ENCODE measurements at places on chromosomes 7 and 10. TPM values are rescaled to one million over a fixed set of nuclear protein-coding genes. Genes with fewer than 3 reads are reported as not detected.

NUTM2E gene
- not detected for polyA plus RNA-seq

KLF14 gene
- 0.14 TPM for polyA plus RNA-seq

NEBL gene
- not detected for polyA plus RNA-seq

ODAD2 gene
- not detected for polyA plus RNA-seq

ACBD7 gene
- polyA plus RNA-seq, result not detected

DNA sequence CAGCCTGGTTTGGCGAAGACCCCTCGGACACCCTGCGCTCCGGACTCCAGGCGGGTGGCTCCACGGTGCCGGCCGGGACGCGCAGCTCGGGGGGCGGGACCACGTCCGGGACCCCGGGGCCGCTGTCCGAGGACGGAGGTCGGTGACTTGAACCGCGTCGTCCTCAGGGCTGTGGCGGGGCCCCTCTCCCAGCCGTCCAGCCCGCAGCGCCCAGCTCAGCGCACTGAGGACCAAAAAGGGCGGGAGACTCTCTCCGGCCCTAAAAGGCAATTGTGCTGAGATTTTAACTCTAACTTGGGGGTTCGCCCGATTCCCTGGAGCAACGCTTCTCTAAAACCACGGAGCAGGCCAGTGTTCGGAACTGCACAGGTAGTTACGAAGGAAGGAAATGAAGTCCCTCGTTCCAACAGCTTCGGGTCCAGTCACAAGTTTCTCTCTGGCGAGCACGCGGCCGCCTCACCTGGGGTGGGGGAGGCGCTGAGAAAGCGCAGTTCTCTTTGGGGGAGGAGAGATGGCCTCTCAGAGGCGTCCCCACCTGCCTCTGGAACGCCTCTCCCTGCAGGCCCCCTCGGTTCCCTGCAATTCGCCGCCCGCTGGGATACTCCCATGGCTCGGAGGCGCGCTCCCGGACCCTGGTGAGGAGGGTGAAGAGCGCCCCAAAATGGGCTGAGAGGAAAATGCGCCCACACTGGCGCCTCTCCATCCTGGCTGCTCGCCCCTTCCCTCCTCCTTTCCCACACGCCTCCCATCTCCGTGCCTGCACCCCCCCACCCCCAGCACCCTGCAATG is 352.7 kb downstream of the DNAJB6 start:
- peaks cover 79% of the 10 kb centered on the region for H3K27me3 ChIP-seq
- no peaks in the 10 kb centered on the region for H3K4me1 ChIP-seq
- H3K4me3 ChIP-seq, result no peak overlapping the region
- DNase-seq, result no peak

GRCh38 chr10:96512524-96513304 is 1.0 kb downstream of the TLL2 start:
- H3K4me3 ChIP-seq, result peak overlapping the region; percentile 36
- DNase-seq, result peak; percentile 10
- peaks cover 21% of the 10 kb centered on the region for H3K4me1 ChIP-seq

DNA sequence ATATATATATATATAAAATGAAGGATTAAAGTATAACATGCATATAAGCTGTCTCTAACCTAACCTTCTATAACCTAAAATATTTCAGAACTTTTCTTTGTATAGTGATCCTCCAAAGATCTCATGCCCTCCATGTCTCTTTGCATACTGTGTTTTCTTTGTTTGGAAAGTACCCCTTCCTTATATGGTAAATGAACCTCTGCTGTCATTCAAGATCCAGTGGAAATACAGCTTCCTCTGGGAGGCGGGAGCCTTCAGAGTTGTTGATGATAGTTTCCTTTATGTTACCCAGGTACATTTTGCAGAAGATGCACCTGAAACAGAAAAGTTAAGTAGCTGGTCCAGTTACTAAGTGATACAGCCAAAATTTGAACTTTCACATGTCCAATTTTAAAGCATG is 233.3 kb upstream of the FOXP2 start:
- no peak overlapping the region for H3K27ac ChIP-seq
- H3K36me3 ChIP-seq, result no peaks in the 10 kb centered on the region
- no peaks in the 10 kb centered on the region for H3K4me1 ChIP-seq
- H3K27me3 ChIP-seq, result no peaks in the 10 kb centered on the region
- H3K4me3 ChIP-seq, result no peak overlapping the region

DNA sequence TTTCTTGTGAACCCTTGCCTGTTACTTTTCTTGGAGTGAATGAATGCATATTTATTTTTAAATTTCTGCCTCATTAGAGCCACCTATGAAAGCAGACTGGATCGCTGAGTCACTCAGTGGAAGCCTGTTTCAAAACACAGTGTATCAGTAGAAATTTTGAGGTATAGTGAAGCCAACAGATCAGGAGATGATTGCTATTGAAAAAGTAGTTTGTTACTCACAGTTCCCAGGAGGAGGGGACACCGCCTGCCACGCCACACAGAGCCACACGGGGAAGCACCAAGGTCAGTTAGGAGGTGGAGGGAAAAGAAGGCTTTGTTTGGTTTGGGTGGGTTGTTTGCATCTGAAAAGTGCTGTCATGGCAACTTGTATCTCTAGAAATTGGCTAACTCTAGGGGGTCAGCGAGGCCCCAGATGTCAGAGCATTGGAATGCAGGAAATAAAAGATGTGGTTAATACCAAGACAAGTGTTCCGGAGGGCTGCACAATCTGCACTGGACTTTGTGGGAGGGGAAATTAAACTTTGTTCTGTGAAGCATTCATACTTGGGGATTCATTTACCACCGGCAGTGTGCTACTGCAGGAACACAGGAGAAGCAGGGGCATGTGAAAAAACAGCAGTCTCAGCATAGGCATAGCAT is 106.4 kb upstream of the SDK1 start:
- DNase-seq, result no peak
- H3K27ac ChIP-seq, result no peak overlapping the region
- no peaks in the 10 kb centered on the region for H3K36me3 ChIP-seq
- no peaks in the 10 kb centered on the region for H3K27me3 ChIP-seq
- H3K4me3 ChIP-seq, result no peak overlapping the region

DNA sequence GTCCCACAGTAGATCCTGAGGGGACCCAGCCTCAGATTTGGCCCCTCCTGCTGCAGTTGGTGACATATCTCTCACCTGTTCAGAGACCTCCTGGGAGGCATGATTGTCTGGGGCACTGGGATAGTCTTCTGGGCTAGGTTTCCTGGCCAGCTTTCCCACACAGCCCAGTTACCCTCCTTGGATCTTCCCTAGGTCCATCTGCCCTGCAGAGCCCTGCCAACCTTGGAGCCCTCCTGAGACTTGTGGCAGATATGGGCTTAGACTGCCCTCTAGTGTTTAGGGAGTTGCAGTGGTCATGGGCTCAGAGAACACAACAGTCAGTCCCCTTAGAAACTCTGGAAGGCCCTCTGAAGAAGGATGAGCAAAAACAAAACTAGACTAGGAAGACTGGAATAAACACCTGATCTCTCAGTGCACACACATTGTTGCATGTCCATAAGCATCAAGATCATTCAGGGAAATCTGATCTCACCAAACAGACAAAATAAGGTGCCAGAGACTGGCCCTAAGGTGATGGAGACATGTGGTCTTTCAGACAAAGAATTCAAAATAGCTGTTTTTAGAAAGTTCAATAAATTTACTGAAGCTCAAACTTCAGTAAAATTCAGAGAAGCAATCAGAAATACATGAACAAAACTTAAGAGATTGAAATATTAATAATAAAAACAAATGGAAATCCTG is 324.6 kb downstream of the ATRNL1 start:
- H3K27ac ChIP-seq, result no peak overlapping the region
- no peaks in the 10 kb centered on the region for H3K36me3 ChIP-seq
- H3K4me1 ChIP-seq, result no peaks in the 10 kb centered on the region
- no peak overlapping the region for H3K4me3 ChIP-seq

GRCh38 chr10:52855546-52856325 is 83.2 kb upstream of the MBL2 start:
- no peak overlapping the region for H3K27ac ChIP-seq
- no peak for DNase-seq
- H3K27me3 ChIP-seq, result no peaks in the 10 kb centered on the region
- no peaks in the 10 kb centered on the region for H3K4me1 ChIP-seq
- H3K4me3 ChIP-seq, result no peak overlapping the region
- H3K36me3 ChIP-seq, result no peaks in the 10 kb centered on the region

- no peak overlapping the region for H3K4me3 ChIP-seq
- H3K27ac ChIP-seq, result no peak overlapping the region
- H3K36me3 ChIP-seq, result no peaks in the 10 kb centered on the region
Measured at GRCh38 chr7:78052112-78052511, 253.5 kb downstream of the PHTF2 start.

DNA sequence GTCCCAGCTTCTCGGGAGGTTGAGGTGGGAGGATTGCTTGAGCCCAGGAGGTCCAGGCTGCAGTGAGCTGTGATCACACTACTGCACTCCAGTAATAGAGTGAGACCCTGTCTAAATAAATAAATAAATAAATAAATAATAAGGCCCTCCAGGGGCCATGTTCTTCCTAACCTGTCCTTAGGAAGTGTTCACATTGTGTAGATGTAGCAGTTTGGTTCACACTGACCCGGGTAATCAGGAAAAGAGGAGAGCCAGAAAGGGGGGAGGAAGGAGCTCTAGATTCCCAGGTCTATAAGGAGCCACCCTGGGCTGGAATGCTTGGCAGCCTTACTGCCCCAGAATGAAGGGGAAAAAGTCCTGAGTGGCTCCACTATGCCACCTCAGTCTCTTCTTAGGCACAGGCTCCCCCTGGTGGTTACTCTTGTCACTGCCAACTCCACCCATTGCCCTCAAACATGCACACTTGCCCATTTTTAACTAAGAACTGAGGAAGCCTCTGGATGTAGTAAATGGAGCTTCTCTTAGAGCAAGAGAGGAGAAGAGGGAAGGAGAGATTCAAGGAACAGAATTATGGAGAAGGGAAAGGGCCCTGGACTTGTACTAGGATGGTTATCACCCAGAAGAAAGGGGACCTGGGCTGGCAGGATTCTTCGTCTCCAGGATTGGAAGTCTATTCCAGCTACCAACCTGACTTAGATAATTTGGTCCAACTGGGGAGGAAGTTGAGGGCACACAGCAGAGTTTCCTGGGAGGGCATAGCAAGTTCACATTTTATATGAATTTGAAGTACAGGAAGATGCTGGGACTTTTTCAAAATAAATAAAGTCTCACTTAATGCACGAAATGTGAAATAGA is 7.8 kb downstream of the HPS6 start:
- no peaks in the 10 kb centered on the region for H3K27me3 ChIP-seq
- H3K27ac ChIP-seq, result no peak overlapping the region
- no peaks in the 10 kb centered on the region for H3K36me3 ChIP-seq
- H3K4me1 ChIP-seq, result peaks cover 24% of the 10 kb centered on the region

DNA sequence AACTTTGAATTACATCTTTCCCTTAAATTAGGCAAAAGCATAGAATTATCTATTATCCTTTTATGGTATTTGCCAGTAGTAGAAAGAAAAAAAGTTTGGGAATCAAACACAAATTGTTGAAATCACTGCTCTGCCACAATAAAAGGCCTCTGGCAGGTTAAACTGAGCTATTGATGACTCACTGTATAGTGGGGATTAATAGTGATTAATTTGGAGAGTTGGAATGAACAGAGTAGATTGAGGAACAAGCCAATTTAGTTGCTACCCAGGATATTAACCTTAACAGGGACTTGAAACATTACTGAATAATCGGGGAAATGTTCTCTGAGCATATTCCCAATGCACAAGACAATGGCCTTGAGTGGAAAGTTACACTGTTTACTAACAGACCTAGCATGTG is 33.1 kb downstream of the MASTL start:
- H3K36me3 ChIP-seq, result peaks cover 26% of the 10 kb centered on the region
- no peak overlapping the region for H3K4me3 ChIP-seq
- no peaks in the 10 kb centered on the region for H3K27me3 ChIP-seq
- no peaks in the 10 kb centered on the region for H3K4me1 ChIP-seq
- DNase-seq, result no peak

DNA sequence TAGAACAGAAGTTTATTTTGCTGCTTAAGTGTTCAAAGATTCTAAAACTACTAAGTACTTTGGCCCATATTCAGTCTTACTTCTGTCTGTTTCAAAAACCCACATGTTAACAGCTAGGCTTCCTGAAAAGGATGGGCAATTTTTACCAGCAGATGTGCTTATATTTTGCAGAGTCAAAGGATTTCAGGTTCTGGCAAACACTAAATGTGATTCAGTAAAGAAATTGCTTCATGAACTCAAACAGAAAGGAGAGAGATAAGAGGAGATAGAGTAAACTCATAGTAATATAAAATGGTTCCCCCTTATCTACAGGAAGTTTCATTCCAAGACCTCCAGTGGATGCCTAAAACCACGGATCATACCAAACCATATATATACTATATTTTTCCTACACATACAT is 248.5 kb downstream of the AGMO start:
- H3K4me1 ChIP-seq, result no peaks in the 10 kb centered on the region
- H3K36me3 ChIP-seq, result no peaks in the 10 kb centered on the region
- H3K27ac ChIP-seq, result no peak overlapping the region
- H3K4me3 ChIP-seq, result no peak overlapping the region
- no peaks in the 10 kb centered on the region for H3K27me3 ChIP-seq

- H3K27me3 ChIP-seq, result no peaks in the 10 kb centered on the region
- no peak overlapping the region for H3K27ac ChIP-seq
- no peak overlapping the region for H3K4me3 ChIP-seq
Measured at GRCh38 chr7:15647309-15647708, 39.2 kb downstream of the MEOX2 start.

- no peaks in the 10 kb centered on the region for H3K36me3 ChIP-seq
- H3K27me3 ChIP-seq, result no peaks in the 10 kb centered on the region
- no peak overlapping the region for H3K27ac ChIP-seq
- no peak for DNase-seq
Measured at GRCh38 chr7:70376561-70377031, 755.3 kb upstream of the GALNT17 start.

- no peak for DNase-seq
- no peaks in the 10 kb centered on the region for H3K4me1 ChIP-seq
- H3K36me3 ChIP-seq, result no peaks in the 10 kb centered on the region
- H3K4me3 ChIP-seq, result no peak overlapping the region
Measured at GRCh38 chr7:113912876-113913275, 5.9 kb downstream of the PPP1R3A start.

- peaks cover 6% of the 10 kb centered on the region for H3K4me1 ChIP-seq
- no peaks in the 10 kb centered on the region for H3K36me3 ChIP-seq
- DNase-seq, result no peak
Measured at GRCh38 chr7:75772081-75773077, at the start of gene CCL26. CCL26 (minus strand) TSS chr7:75772211; CDS start chr7:75772176, 35 bp downstream.

GRCh38 chr7:103387242-103387641 is 39.8 kb downstream of the PSMC2 start:
- no peak for DNase-seq
- H3K36me3 ChIP-seq, result no peaks in the 10 kb centered on the region
- H3K4me3 ChIP-seq, result no peak overlapping the region
- peaks cover 4% of the 10 kb centered on the region for H3K4me1 ChIP-seq
- no peak overlapping the region for H3K27ac ChIP-seq

DNA sequence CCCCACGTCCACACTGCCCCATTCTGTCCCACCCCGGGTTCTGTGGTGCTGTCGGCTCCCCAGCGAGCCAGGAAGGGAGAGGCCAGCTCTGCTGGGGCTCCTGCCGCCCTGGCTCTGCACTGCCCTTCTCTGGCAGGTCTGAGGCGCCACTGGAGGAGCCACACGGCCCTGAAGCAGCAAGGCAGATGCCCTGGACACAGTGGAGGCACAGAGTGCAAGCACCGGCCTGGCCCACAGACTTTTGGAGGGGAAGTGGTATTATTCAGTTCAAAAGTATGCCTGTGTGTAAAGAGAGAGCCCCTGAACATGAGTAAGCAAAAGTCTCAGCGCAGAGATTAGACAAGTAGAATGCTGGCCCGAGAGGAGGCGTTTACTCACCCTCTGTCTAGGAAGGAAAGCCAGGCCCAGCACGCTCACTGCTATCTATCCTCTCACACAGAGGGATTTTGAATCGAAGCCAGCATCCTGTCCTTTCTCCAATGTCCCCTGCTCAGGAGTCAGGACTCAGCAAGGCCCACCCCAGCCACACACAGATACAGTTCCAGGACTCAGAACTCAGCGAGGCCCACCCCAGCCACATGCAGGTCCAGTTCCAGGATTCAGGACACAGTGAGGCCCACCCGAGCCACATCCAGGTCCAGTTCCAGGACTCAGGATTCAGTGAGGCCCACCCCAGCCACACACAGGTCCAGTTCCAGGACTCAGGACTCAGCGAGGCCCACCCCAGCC is 115.0 kb downstream of the EGFR start:
- no peak overlapping the region for H3K27ac ChIP-seq
- DNase-seq, result no peak
- H3K36me3 ChIP-seq, result no peaks in the 10 kb centered on the region
- H3K4me3 ChIP-seq, result no peak overlapping the region
